Thymus (tissue), 14 donors: ENCODE measurements at places on chromosomes 11 and 22.

- DNase-seq: no peak
Measured at GRCh38 chr11:57133366-57134038, 48.3 kb upstream of the LRRC55 start.

DNA sequence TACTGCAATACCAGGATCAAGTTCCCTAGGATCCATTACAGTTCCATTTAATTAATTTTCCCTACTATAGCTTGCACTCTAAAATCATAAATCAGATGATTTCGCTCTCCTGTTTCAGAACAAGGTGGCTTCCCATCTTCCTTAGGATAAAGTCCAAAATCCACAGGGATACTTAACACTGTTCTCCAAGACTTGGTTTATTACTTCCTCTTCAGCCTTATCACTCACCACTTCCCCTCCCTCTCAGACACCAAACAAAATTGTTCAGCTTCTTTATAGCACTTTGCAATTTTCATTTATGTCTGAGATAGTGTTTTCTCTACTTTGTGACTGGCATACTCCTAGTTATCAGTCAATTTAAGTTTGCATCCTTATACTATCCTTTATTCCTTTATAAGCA, 124.6 kb downstream of the GRIA4 start:
- no peak for DNase-seq

DNA sequence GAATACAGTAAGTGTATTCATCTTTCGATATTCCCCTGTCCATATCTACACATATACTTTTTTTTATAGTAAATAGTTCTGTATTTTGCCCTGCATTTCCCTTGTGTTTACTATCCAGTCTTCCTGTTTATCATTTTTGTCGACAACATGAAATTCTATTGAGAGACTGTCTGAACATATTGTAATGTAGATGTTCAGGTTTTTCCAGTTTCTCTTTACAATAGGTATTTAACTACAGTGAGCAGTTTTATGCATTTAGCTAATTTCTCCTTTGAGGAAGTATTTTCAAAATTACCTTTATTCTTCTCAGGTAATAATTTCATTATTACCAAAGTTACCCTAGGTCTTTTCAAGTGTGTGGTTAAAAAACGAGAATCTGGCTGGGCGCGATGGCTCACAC, 16.7 kb downstream of the PIK3IP1 start:
- no peak for DNase-seq

- DNase-seq: no peak
Measured at GRCh38 chr11:76783896-76784813, 999 bp downstream of the TSKU start.

DNA sequence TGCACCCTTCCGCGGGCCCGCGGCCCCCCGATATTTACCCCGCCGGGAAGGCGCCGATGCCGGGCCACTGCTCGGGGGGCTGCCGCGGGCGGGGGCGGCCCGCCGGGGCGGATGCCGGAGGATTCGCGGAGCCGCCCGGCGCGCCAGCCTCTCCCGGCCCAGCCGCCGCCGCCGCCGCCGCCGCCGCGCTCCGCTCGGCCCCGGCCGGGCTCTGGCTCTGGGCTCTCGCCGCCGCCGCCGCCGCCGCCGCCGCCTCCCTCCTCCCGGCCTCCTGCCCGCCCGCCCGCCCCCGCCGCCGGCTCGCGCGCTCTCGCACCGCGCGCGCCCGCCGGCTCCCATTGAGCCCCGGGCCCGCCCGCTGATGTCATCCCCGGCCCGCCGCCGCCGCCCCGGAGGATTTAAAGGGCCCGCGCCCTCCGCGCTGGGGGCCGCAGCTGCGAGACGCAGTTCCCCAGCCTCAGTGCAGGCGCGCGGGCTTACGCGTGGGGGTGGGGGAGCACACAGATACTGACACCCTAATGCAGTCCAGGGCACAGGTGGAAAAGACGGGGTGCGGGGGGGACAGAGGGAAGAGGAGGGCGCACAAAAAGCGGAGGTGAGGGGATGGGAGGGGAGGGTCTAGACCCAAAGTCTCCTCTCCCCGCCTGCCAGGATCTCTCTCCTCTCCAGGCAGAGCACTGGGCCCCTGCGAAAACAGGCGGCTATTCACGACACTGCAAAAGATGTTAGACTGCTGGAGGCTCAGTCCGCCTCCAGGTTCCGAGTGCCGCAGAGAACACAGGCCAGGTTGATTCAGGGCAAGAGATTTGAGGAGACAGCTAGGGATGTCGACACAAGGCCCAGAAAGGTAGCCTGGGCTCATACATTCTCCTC, at the start of gene CSNK1E:
CSNK1E (minus strand) TSS at position 312 of the 873 bp plus-strand sequence. CDS start 3,276 bp downstream, outside the sequence.
- DNase-seq: no peak

DNA sequence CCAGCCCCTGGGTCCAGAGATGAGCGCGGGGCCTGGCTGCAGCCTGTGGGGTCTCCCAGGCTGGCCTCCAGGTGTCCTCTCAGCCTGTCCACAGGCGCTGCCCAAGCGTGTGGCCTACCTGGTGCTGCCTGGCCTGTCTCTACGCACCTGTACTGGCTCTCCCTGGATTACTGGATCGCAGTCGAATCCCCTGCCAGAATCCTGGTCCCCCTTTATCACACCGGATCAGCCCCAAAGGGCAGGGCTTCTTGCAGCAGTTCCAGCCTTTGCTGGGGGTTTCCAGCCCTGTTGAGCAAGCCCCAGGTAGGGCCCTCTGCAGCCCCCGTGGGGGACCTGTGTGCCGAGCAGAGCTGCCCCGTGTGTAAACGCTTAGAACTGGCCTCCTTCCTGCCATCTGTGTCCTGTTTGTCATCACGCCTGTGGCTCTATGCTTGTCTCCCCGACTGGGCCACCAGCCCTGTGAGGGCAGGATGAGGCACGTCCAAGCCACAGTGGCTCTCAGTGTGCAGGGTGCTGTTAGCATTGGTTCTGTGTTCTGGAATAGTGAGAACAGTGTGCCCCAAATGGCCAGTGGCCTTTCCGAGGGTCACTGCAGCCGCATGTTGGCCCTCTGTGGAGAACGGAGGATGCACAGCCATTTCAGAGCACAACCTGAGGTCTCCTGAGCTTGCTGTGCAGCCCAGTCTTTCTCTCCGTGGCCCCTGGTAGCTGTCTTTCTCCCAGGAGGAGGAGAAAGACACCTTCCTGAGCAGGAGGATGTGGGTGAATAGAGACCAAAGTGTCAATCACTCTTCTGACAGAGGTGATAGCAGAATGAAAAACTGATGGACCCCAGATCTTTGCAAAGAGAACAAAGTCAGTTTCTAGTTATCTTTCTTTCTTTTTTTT, 13.9 kb upstream of the TXNRD2 start:
- DNase-seq: no peak

GRCh38 chr22:48306785-48307510, 1520.7 kb downstream of the BRD1 start:
- no peak for DNase-seq

GRCh38 chr11:44043157-44043556, 4.6 kb upstream of the ACCSL start:
- DNase-seq: no peak

DNA sequence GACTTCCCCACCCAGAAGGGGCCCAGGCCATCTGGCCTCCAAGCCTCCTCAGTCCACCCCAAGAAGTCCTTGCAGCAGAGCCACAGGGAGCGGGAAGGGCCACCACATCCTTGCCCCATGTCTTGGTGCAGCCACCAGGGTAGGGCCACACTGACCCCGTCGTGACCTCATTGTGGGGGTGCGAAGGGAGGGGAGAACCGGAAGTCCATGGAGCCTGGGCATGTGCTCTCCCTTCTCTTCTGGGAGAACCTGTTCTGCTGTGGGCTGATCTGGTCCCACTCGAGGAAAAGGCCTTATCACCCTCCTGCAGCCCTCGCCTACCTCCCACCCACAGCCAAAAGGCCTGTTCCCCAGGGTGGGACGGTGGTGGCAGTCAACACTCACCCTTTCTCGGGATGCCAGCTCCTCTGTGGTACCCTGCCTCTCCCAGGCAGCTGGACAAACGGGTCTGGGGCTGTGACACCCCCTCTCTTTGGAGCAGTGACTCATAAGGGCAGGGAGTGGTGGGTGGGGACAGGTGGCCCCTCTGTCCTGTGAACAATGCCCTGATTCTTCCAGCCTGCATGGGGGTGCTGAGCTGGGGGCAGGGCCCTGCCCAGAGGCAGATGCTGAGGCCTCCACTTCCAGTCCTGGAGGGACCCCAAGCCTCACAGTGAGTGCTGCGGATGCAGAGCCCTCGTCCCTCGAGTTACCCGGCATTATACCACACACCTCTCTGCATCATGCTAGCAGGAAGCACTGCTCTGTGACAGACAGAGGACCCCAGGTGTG, 14.6 kb upstream of the CTSD start:
- DNase-seq: no peak

DNA sequence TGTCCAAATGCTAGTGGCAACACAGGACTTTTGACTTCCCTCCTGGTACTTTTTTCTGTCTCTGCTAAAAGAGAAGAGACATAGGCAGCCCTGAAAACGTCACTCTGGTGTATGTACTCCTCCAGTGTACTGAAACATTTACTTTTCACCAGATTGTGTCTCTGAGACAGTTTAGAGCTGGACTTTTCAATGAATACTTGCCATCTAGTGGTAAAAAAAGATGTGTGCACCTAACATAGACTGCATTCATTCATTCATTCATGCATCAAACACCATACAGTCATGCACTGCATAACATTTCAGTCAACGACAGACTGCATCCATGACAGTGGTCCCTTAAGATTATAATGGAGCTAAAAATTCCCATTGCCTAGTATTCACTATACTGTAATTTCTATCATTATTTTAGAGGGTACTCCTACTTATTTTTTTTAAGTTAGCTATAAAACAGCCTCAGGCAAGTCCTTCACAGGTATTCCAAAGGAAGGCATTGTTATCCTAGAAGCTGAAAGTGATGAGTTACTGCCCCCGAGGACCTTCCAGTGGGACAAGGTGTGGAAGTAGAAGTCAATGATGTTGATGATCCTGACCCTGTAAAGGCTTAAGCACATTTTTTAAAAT, 186.2 kb downstream of the SPON1 start:
- no peak for DNase-seq

GRCh38 chr11:12388173-12388572, 10.8 kb downstream of the PARVA start:
- no peak for DNase-seq

DNA sequence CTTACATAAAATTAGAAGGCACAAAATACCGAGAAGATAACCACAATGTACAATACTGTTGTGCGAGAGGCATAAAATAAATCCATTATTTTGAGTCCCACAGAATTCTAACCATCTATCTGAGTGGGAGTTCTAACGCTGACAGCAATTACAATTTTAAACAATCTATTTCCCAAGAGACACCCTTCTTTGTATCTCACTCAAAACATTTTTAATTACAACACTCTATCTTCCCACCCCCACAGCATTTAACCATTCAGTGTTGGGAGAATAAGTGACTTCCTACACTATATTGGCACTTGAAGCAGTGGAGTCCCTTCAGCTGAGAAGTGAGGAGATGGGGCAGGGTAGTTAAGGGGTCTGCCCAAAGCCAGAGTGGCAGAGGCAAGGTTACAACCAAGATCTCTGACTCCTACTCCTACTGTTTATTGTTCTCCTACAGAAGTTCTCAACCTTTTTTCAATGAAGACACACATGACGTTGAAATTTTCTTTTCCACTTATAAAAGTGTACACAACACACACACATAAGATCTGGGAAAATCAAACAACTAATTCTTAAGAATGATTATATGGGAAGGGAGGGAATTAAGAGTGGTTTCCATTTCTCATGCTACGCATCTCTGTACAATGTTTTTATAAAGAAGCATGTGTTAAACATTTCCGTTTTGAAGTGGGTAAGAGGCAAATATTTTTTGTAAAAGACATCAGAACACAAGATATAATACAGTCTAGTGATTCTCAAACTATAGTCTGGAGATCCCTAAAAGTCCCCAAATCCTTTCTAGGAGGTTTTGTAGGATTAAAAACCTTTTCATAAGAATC, 10.9 kb downstream of the SLC25A17 start:
- no peak for DNase-seq

DNA sequence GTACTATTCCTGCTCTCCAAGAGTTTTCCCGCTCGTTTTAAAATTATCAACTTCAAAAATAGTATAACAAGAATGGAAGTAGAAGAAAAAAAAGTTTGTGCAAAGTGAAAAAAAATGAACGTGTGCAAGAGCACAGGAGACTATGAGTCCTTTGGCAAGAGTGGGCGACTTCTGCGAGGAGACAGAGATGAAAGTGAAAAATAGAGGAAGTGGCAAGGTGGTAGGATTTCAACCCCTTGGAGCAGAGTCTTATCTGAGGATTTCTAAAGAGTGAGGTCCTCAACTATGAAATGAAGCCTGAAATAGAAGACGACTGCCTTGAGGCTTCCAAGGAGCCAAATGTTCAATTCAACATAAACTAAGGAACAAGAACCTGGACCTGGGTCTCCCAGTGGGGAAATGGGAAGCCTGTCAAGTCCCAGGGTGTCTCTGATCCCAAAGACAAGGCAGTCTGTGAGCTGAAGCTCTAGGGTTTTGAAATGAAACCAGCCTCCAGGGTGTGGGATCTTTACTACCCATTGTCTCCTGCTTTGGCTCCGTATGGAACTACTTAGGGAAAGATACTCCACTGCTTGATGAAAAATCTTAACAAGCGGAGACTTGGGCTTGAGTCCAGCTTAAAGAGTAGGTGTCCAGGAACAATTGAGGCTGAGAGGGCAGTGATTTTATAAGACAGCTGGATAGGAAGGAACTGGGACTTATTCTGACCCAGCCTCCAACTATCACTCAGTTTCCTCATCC, 4.8 kb downstream of the P4HA3 start:
- no peak for DNase-seq

- DNase-seq: no peak
Measured at GRCh38 chr22:37193629-37194191, 5.7 kb upstream of the C1QTNF6 start.

DNA sequence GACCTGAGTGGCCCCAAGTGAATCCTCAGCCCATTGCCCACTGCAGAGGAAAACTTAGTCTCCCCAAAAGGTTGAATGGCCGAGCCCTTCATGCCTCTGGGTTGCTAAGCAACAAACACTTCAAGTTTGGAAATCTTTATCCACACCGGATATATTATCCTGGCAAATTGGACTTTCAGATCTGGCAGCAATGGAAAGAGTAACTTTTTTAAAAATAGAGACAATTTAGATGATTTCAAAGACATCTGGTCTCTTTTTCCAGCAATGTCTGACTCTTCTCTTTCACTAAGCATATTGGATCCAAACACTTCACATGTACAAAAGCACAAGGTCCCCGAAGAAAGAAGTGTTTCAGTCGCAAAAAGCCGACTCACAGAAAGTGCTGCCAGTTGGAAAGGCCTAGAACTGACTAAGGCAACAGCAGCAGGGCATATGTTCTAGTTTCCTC, 505.3 kb downstream of the SOX6 start:
- no peak for DNase-seq

DNA sequence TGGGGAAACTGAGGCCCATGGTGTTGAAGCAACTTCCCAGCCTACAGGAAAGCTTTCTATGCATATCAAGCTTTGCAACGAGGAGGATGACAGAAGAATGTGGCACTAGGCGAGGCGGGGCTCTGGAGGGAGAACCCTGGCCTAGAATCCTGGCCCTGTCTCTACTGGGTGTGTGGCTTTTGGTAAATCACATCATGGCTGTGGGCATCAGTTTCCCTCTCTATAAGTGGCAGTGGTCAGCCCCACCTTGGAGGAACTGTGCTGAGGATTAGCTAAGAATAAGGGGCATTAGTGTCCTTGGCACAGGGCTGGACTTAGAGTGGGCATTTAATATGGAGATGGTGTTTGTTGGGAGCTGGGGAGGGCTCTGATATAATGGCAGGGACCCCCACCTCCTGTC, 122.6 kb upstream of the CRYBB3 start:
- DNase-seq: no peak

GRCh38 chr11:19493446-19494213, 219.0 kb upstream of the NAV2 start:
- DNase-seq: no peak
